ENCODE measurements at places on chromosomes 11 and 22. TPM values are rescaled to one million over a fixed set of nuclear protein-coding genes. Genes with fewer than 3 reads are reported as not detected.
A peak's percentile ranks its signal among the peaks of the same experiment; 100 is the strongest.

DNA sequence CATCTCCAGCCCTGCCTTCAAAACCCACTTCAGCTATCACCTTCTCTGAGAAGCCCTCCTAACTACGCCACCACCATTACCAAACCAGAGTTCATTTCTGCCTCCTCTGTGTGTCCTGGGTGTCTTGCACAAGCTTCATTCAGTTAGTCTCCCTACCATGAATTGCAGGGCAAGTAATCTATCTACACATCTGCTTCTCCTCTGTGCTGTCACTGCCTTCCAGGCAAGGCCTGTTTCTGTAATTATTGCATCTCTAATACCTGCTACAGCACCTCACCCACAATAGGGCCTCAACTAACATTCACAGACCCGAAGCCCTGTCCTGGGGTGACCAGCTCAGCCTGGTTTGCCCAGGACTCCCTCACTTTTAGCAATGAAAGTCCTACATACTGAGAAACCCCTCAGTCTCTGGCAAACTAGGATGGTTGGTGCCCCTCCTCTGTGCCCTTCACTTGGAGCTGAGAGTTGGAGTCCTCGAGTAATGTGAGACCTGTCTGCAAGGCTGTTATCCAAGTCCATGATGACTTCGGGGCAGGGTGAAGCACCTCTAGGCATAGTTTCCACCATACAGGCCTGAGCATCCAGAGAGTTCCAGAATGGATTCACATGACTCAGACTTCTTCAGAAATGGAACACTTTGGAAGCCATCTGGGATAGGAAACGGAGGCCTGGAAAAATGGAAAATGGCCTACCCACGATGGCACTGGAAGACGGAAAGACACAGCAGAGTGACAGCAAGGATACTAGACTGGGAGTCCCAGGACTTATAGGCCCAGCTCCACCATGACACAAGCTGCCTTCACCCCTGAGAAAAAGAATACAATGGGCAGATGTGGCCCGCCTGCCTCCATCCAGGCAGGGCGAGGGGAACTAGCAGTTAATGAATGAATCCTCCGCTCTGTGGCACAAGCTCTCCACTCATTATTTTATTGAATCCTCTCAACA, 269.3 kb downstream of the BUD13 start:
- no peak for DNase-seq

- peak; percentile 97 for DNase-seq
Observed at GRCh38 chr22:44597616-44598015, 99.6 kb upstream of the RTL6 start.

DNA sequence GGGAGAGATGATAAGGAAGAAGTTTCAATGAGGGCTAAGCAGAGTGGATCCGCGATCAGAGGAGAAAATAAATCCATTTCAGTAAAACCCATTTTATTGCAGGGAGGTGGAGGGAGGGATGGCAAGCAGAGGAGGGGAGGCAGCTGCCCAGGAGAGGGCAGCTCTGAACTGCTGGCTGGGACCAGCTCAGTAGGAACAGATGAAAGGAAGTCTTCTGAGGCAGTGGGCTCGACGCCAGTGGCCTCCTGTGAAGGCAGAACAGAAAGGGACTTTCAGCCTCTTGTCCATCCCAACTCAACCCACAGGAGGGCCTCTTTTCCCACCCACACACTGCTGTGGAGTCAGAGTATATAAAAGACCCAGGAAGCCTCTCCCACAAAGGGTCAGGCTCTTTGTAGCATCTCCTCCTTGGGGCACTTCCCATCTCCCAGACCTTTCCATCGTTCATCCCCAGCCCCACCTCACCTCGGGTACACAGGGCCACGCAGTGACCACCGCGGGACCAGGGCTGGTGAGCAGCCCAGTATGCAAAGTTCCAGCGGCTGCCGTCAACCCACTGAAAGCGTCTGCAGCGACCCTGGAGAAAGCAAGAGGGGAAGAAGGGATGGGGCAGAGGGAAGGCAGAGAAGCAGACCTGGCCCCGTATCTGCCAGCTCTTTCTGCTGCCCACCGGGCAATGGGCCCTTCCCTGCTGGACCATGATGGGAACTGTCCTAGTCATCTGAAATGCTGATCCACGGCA, 3.0 kb downstream of the PRG2 start:
- DNase-seq = peak; percentile 10

Gene FAM111B
- total RNA-seq = 38.9 TPM

Gene PLXNB2
- total RNA-seq = 148 TPM

Data from LHCN-M2 (cell line).